ENCODE measurements at places on chromosomes 7 and 10.

DNA sequence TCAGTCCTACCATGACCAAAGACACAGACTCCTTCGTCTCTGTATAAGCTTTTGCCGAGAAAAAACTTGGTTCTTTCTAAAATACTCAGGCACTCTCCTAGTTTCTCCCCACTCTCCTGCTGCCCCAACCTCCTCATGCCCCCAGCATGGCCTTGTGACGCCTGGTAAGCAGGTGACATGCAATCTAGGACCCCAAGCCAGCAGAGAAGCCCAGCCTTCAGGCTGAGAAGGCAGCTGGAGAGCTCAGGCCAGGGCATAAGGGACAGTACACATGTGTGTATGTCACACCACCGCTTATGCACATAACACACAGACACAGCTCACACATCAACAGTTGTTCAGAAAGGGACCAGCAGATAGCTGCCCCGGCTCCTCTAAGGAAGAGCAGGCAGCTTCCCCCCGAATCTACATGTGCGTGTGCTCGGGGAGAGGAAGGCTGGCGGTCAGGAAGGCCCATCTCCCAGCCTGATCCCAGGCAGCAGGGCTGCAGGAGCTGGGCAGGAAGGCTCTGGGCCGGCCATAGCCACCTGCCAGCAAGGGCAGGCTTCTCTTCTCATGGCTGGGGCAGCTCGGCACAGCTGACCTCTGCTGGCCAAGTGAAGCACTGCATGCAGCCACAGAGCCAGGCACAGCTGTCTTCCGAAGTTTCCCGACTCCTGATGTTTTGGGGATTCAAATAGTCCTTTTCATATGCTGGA is 8.5 kb downstream of the DDX56 start:
- DNase-seq = peak; percentile 72

- DNase-seq = no peak
Measured at GRCh38 chr7:82964150-82964882, 198.4 kb downstream of the PCLO start.

GRCh38 chr7:155449008-155449868 is 8.7 kb upstream of the EN2 start:
- no peak for DNase-seq

- peak; percentile 86 for DNase-seq
Measured at GRCh38 chr7:20114468-20114867, 102.7 kb downstream of the MACC1 start.

DNA sequence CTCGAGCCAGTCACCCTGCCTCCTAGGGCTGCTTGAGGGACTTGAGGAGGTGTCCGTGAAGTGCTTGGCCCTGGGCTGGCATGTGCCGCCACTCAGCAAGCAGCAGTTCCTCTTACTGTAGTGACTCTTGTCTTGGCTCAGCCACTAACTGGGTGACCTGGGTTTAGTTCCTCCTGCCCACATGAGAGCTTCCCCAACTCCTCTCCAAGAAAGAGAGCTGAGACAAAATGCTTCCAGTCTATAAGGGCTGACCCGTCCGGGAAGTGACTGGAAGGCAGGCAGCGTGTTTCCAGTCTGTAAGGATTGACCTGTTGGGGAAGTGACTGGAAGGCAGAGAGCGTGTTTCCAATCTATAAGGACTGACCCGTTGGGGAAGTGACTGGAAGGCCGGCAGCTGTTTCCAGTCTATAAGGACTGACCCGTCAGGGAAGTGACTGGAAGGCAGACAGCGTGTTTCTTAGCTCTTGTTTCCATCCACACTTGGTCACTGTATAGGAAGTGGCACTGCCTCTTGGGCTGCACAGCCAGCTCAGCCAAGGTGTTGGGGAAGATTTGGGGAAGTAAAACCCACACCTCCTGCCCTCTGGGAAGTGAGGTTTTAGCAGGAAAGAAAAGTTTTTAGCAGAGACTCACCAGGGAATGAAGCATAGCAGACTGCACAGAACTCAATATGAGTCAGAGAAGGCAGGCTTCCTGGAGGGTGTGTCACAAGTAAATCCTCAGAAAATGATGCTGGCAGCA is 53.3 kb upstream of the PPIF start:
- peak; percentile 95 for DNase-seq

DNA sequence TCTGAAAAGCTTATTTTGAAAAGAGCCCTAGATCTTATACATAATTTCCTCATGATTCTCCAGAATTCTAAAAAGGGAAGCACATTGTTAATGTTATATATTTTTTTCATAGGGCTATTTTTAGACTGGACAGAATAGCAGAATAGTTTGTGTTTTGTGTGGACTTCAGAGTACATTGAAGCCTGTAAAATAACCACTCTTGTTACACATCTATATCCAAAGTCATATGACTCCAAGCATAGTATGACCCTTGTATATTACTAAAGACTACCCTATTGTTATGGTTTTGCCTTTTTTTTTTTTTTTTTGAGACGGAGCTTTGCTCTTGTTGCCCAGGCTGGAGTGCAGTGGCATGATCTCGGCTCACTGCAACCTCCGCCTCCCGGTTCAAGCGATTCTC is 26.1 kb upstream of the FIS1 start:
- no peak for DNase-seq

GRCh38 chr10:132746801-132747625 is 38.9 kb downstream of the NKX6-2 start:
- DNase-seq = no peak

- DNase-seq = no peak
Measured at GRCh38 chr10:2933071-2933470, 134.3 kb upstream of the PFKP start.

GRCh38 chr10:86001521-86001920 is 365.1 kb downstream of the GRID1 start:
- no peak for DNase-seq

DNA sequence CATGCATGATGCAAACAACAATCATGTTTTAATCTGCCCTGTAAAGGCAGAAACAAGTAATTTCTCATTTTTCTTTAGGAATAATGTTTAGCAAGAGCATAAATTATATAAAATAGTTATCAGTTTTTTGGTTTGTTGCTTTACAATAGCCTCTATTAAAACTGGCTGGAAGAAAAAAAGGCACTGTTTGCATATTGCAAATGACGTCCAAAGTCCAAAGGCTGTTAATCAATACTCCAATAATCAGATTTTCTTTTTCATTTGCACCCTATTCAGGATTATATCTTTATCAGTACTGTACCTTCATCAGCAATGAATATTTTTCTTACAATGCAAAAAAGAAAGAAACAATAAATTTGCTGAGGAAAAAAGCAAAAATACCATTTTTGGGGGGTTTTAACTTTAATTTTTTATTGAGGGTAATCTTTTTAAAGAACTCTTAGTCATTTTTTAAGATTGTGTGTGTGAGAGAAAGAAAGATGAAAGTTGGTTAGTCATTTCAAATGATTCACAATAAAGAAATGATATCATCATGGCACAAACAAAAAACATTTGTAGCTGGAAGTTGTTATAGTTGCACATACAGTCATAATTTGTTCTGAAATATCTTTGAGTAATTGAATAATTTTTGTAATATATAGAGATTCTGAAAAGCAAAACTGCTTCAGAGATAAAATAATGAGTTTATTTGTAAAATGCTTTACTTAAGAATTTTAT is 44.4 kb upstream of the AKR1C2 start:
- no peak for DNase-seq

GRCh38 chr10:86489071-86489810 is 32.4 kb downstream of the WAPL start:
- no peak for DNase-seq

GRCh38 chr10:90993340-90993739 is 72.5 kb upstream of the ANKRD1 start:
- no peak for DNase-seq

DNA sequence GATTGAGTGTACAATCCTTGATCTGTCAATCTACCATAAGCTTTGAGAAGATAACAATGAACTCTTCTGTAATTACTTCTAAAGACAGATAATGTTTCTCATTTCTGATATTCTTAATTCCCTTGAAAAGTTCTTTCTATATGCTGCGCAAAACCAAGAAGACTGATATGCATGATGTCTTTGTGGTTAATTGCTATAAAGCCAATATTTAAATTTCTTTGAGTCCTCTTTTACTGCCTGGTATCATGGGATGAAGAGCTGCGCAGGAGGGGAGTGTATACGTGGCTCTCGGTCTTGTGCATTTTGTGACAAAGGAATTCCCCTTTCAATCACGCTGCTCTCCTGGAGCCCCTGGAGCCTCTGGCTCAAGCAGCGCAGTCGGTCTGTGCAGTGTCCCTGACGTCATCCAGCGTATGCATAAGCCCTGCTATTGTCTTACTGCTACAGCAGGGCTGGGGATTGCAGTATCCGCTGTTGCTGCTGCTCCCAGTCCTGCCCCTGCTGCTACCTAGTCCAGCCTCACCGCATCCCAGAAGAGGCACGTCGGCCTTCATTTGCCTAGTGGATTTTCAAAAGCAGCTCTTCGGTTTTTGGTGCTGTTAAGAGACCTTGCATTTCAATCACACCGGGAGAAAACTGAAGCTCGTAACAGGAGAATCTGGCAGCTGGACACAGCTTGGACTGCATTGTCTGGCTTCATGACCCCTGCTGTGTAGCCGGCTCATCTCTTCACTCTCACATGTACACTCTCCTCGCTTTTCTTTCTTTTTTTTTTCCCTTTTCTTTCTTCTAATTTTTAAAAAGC is 66.7 kb downstream of the ST7 start:
- no peak for DNase-seq

GRCh38 chr7:20217193-20217948 is at the start of gene MACC1:
Gene MACC1 (minus strand): TSS chr7:20217384. CDS start chr7:20161862, 55,522 bp downstream.
- peak; percentile 63 for DNase-seq

DNA sequence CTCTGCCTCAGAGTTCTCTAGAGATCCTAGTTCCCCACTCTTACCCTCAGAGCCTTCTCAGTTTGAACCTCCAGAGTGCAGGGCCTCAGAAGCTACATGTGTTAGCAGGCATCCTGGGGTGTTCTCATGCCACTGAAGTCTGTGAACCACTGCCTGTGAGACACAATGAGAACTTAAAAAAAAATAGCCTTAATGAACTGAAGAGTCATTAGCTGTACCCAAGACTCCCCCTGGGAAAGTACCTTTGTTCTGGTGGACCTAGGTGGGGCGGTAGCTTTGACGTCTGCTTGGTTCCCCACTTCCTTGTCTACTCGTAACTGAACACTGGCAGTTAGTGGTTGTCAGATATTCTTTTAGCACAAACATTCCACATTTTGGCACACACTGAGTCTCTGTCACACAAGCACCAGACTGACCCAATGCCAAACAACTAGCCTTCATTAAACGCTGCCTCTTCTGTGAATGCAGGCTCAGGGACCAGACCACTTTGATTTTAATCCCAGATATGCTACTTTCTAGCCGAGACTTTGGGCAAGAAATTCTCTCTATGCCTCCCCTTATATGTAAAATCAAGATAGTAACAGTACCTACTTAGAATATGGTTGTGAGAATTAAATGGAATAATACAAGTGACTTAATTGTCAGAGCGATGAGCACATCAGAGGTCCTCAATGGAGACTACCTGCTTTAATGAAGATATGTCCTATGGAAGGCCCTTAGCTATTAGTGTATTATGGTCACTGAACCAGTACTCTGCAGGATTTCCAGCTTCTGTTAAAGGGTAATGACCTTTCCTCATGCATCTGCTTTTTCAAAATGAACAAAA is 75.3 kb upstream of the CC2D2B start:
- DNase-seq = no peak

- no peak for DNase-seq
Measured at GRCh38 chr10:62895063-62895462, 78.9 kb upstream of the EGR2 start.

- no peak for DNase-seq
Measured at GRCh38 chr10:107614939-107615685, 450.6 kb upstream of the SORCS1 start.
